ENCODE measurements at places on chromosomes 7 and 10.

- no peak for DNase-seq
Observed at GRCh38 chr7:85554236-85555178, 367.7 kb upstream of the SEMA3D start.

- DNase-seq: no peak
Observed at GRCh38 chr7:15749631-15750030, 63.1 kb upstream of the MEOX2 start.

- DNase-seq: no peak
Observed at GRCh38 chr7:121323515-121324302, 5.1 kb upstream of the WNT16 start.

- DNase-seq: no peak
Observed at GRCh38 chr7:2686101-2686500, 1.9 kb upstream of the AMZ1 start.
